ENCODE measurements at places on chromosomes 7 and 10. TPM values are rescaled to one million over a fixed set of nuclear protein-coding genes. Genes with fewer than 3 reads are reported as not detected.

ASB10 gene
- total RNA-seq: not detected

SVOPL gene
- total RNA-seq: 0.36 TPM

LRGUK gene
- total RNA-seq: 4.9 TPM

GPC2 gene
- 2.8 TPM for total RNA-seq

ZDHHC4 gene
- 69.9 TPM for total RNA-seq
